Brain microvascular endothelial cell (primary cell): ENCODE measurements at places on chromosomes 16 and 17.

GRCh38 chr17:76189741-76190140 is 48.7 kb upstream of the FOXJ1 start:
- no peak for DNase-seq

DNA sequence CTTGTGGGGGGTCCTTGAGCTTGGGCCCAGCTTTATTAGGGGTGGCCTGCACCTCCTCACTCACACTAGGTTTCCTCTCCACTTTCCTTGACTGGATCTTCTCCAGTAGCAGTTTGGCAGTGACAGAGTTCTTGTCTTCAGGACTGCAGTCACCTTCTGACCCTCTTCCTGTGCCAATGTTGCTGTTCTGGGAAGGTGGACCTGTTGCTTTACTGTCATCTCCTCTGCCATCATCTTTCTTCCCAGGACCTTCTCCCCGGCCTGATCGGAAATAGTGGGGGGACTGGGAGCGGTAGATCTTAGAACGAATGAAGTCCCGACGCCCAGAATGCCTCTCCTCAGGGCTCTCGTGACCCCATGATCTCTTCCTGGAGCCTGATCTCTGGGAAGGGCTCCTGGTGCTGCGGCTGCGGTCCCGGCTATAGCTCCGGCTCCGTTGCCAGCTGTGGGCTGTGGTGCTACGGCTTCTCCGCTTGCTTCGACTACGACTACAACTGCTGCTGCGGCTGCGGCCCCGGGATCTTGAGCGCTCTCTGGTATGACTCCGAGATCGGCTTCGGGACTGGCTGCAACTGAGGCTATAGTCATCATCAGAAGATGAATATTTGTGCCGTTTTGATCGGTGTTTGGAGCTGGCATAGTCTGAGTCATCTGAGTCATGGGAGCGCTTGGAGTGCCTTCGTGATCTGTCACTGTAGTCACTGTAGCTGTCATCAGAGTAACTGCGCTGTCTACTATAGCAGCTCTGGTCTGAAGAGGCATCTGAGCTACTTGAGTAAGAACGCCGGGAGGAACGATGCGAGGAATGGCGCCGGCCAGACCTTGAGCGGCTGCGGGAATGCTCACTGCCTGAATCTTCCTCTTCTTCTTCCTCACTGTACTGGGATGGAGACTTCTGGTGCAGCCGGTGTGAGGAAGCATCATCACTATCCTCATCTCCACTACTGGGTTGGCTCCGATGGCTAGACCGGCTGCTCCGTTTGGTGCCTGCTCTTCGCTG is 9.5 kb upstream of the ITGA2B start:
- peak; percentile 22 for DNase-seq

DNA sequence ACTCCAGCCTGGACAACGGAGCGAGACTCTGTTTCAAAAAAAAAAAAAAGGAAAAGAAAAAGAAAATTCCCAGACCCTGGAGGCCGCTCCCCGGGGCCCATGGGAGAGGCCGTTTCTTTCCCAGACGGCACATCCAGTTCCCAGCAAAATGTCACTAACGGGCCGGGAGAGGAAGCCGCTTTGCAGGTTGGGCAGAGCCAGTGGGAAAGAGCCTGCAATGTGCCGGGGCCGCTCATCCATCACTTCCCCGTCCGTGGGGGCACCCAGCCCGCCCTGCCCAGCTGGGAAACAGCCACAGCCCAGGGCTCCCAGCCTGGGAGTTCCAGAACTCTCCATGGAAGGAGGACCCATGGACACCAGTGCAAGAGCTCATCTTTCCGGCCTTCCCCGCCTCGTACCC is 41.8 kb upstream of the PABPN1L start:
- DNase-seq: no peak

DNA sequence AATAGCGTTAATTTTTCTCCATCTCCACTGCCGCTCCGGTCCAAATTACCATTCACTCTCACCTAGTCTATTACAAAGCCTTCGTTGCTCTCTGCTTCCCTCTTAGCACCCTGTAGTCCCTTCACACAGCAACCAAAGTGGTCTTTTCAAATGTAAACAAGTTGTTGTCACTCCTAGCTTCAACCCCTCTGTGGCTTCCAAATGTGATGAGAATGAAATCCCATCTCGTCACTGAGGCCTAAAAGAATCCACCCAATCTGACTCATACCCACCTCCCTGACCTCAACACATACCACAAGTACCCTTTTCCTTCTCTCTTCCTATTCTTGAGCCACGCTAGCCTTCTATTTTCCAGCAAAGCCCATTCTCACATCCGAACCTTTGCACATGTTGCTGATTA is 2.2 kb upstream of the PELP1 start:
- DNase-seq: peak; percentile 28

- peak; percentile 94 for DNase-seq
Measured at GRCh38 chr17:16027708-16028584, 28.3 kb downstream of the TTC19 start.

DNA sequence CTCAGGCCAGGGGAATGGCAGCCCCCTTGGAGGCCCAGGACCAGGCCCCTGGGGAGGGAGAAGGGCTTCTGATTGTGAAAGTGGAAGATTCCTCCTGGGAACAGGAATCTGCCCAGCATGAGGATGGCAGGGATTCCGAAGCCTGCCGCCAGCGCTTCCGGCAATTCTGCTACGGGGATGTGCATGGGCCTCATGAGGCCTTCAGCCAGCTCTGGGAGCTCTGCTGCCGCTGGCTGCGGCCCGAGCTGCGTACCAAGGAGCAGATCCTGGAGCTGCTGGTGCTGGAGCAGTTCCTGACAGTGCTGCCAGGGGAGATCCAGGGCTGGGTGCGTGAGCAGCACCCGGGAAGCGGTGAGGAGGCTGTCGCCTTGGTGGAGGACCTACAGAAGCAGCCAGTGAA is 2.4 kb downstream of the ZNF213 start:
- DNase-seq: no peak

DNA sequence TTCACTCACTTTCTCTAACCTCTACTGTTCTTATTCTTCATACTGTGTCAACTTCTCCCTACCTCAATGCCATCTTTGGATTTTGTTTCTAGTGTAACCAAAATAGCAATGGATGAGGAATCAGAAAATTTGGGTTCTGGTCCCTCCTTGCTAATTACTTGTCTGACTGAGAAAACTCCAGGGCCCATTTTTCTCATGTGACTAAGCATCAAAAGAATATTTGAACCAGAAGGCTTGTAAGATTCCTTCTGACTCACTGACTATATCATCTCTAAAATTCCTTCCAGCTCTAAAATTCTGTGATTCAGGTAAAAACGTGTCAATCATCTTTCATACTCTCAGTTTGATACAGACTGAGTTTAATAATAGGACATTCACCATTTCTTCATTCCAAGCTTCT is 57.9 kb downstream of the BRIP1 start:
- peak; percentile 27 for DNase-seq

DNA sequence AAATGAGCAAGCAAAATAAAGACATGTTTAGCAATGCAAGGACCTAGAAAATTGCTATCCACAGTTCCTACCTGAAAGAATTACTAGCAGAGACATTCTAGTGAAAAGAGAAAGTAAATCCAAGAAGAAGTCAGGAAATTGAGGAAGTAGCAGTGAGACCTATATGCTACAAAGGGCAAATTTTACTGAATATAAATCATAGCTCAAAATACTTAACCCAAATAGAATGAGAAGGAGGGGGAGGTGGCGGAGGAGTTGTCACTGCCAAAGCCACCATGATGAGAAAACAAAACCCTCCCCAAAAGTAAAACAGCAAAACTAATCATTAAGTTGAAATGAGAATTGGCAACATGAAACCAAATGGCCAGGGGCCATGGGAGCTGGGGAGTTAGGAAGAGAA is 39.3 kb downstream of the PITPNM3 start:
- DNase-seq: no peak

GRCh38 chr16:17983847-17984639 is 352.5 kb downstream of the NPIPA8 start:
- no peak for DNase-seq

DNA sequence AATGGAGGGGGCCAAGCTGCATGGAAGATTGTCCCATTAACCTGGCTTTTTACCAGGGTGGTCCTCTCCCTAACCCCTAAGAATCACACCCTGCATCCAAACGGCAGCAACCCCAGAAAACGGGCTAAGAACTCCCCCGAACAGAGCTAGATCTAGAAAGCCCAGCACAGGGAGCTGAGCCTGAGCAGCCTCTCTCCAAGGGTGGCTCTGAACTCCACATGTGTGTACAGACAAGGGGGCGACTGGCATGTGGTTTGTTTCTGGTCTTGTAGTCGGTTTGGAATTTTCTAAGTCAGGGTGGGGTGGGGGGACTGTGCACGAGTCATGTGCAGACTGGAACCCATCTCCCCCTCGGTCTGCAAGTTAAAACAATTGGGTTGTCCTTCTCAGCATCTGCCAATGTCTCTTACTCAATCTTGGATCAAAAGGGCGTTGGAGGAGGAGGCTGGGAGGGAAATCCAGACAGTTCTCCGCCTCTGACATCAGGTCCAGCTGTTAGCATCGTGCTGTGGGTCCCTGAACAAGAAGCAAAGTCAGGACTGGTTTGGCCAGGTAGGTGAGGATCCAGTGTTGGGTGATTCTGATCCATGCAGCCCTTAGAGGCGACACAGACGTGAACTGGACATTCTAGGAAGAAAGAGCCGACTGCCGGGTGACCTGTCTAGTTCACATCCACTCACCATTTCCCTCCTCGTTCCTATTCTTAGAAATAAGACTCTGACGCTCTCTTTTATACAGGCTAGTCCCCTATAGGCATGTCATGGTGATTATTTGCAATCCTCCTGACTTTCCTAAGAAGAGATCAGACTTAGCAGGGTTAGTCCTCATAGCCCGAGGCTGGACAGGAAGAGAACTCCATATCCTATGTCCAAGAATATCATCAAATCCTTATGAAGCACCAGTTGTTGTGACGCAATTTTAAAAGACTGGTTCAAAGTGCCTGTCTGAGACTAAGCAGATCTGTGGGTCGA is 381.8 kb downstream of the SOX9 start:
- DNase-seq: peak; percentile 35

DNA sequence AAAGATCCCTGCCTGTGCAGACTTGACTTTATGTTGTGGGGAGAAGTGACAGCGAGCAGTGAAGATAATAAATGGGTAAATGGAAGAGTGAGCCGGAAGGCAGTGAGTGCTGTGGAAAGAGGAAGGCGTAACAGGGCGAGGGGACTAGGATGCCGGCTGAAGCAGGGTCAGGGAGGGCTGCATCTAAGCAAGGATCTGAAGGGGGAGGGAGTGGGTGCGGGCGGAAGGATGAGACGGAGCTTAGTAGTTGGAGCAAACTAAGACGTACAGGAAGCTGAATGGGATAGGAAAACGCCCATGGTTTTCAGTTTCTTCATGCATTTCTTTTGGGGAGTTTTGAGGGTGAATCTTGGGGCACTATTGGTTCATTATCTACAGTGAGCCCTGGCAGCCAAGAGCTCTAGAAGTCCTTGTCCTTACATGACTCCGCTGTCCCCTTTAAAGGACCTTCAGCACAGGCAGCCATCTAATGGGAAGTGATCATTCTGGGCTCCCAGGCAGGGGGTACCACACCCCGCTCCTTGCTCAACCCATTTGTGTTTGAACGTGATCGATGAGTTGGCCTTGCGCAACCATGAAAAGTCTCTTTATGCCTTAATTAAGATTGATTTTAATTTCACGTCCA is 10.4 kb upstream of the NAT9 start:
- DNase-seq: no peak

DNA sequence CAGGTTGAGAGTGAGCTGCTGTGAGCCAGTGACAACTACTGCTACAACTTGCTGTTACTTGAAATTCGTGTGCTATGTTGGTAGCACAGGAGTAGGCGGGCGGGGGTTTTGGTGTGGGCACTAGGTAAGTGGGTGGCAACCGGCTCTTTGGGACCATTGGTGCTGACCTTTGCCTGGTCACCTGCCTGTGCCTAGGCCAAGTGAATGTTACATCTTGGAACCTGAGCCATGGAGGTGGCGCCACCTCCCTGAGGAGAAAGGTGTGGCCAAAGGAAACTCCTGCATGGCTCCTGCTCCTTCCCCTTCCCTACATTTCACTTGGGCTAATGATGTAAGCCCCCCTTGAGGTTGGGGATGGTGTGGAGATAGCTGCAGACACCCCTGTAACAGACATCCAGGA is 25.4 kb upstream of the ARHGAP23 start:
- no peak for DNase-seq

- no peak for DNase-seq
Measured at GRCh38 chr16:31214708-31215286, 878 bp downstream of the TRIM72 start.

- DNase-seq: no peak
Measured at GRCh38 chr17:7742729-7743128, 25.2 kb downstream of the DNAH2 start.

GRCh38 chr16:23597003-23597756 is 1.1 kb upstream of the NDUFAB1 start:
- no peak for DNase-seq

GRCh38 chr16:19696328-19696727 is 21.7 kb downstream of the KNOP1 start:
- peak; percentile 92 for DNase-seq

DNA sequence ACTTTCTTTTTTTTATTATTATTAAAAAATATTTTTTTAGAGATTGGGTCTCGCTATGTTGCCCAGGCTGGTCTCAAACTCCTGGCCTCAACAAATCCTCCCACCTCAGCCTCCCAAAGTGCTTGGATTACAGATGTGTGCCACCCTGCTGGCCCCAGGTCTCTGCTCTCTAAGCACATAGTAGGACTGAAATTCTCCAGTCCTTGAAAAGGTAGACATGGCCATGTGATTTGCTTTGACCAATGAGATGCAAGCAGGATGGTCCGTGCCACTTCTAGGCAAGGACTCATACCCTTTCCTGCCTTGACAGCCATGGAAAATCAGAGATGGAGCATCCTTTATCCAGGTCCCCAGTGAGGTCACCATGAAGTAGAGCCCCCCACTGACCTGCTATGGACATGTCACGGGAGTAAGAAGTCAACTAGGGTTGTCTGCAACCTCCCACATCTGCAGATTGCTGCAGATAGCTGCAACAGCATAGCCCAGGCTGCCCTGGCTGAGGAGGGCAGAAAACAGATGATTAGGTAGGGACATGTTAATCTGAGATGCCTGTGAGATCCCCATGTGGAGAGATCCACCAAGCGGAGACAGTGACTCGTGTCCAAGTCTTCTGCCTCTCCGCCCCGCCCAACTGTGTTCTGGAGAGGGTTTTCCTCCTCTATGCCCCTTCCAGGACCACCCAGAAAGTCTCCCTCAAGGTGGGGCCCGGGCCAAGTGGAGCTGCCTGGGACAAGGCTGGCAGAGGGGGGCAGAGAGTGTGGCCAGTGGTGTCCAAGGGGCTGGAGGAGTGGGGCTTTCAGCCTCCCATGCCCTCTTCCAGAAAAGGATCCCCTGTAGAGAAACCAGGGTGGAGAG is 11.0 kb downstream of the GSG1L start:
- no peak for DNase-seq

- no peak for DNase-seq
Measured at GRCh38 chr16:48864055-48864454, 254.1 kb upstream of the N4BP1 start.

DNA sequence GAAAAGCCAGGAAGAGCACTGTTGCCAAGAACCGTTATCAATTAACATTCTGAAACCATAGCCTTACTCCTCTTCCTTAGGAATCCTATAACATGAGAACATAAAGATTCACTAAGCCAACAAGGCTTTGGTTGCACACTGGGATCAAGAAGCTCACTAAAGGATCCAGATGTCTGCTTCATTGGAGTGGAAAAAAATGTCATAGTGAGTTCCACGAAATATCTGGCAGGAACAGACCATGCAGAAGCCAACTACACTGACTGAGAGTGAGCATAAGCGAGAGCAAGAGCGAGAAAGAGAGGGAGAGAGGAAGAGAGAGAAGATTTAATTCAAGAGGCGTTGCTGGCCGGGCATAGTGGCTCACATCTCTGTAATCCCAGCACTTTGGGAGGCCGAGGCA is 13.4 kb upstream of the MEIOC start:
- no peak for DNase-seq
